BE2C (cell line): ENCODE measurements at places on chromosomes 5 and 9.

GRCh38 chr5:167029488-167029887 is 1262.0 kb upstream of the WWC1 start:
- no peak for DNase-seq

DNA sequence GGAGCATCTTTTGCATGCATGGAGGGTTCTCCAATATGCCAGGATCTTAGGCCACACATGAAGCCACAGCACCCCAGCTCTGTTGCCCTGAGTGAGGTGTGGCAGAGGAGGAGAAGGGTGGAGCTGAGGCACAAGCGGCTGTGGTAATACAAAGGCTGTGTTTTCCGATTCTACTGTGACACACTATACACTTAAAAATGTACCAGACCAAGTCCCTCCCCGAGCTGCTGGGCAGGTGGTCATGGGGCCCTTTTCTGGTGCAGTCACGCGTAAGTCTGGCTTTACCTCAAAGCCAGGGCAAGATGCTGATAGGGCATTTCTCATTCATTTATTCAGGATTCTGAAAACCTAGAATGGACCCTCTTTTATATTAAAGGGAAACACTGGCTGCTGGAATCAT is 3.7 kb downstream of the ADGRV1 start:
- DNase-seq: no peak

- no peak for DNase-seq
These were observed 89.3 kb upstream of the FTMT start for GRCh38 chr5:121762426-121762825.

DNA sequence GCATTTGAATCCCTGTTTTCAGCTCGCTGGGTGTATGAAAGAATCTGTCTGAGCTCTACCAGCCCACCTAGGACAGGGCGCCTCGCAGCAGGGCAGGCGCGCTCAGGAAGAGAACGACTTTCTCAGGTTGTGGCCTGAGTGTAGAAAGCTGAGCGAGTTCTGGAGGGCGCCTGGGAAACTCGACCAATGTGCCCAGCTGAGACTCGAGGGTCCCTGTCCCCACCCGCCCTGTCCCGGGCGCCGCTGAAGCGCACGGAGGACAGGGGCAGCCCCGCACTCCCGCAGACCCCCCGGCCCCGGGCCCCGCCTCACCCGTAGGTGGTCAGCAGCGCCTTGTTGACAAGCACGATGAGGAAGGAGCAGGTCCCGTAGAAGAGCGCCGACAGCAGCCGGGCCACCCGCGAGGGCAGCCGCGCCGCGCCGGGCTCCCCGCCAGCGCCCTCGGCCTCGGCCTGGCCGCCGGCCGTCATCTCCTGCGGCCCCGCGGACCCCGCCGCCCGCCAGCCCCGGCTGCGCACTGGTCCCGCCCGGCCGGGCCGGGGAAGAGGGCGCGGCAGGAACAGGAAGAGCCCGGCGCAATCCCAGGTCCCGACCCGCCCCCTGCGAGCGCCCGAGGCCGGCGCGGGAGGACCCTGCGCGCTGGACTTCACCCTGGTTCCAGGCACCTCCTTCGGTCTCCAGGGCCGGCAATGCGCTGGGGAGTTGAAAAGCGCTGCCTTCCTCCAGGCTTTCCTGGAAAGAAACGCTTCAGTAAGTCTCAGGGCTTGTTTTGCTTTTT is at the start of gene SLC35D2:
Gene SLC35D2, minus strand, starts transcription at position 547 of the 778 bp plus-strand sequence. Its CDS starts 77 bp downstream, at position 470.
- peak; percentile 65 for DNase-seq

GRCh38 chr9:26567976-26568375 is 324.6 kb downstream of the CAAP1 start:
- no peak for DNase-seq

DNA sequence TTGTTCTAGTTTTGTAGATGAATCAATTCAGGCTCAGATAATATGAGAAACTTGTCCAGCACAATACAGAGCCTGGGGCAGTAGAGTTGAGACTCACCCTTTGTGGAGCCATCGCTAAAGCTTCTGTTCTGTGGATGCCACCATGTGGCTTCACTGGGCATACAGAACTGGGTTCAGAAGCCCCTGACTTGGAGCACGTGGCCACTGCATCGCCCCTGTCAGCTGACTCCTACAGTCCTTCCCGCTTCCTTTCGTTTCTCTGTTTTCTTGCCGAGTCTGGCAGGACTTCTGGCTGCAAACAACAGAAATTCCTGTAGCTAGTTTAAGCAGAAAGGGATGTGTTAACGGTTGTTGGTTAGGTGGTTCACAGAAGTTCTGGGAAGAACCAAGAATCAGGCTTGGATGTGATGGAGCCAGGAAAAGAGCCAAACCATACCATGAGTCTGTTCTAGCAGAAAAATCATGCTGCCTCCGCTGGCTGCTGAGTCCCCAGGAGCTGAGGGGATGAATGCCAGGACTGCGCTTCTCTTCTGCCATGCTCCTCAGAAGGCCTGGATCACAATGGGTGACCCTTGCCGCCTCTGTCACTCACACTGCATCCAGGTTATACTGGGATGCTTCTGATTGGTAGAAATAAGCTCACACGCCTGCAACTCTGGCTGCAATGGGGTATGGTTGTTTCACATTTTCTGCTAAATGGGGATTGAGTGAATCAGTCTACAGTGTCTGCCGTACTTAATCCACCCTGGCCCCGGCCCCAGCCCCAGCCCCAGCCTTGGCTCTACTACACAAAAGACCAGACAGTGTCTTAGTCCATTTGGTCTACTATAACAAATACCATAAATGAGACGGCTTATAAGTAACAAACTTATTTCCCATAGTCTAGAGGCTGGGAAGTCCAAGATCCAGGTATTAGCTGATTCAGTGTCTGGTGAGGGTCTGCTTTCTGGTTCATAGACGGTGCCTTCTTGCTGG is 262.5 kb downstream of the GOLPH3 start:
- no peak for DNase-seq

DNA sequence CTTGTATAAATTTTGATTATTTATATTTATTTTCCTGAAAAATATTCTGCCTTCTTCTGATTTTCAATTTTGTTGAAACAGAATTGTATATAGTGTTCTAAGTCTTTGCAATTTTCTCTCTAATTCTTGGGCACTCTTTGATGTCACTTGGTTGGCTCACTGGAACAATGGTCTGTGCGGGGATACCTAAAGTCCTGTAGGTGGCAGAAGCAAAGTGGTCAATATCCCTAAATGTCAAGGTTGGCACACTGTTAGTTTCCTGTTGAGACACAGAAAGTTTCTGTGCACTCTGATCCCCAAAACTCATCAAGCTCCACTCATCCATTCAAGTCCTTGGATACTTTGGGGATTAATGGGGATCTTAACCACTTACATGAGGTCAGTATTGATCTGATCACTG is 480.8 kb upstream of the CCNG1 start:
- DNase-seq: no peak

GRCh38 chr9:128470560-128470959 is 14.8 kb downstream of the ODF2 start:
- no peak for DNase-seq
